ENCODE measurements at places on chromosomes 1 and 21.
A peak's percentile ranks its signal among the peaks of the same experiment; 100 is the strongest.

- DNase-seq: no peak
These were observed 511.6 kb downstream of the KIF26B start for GRCh38 chr1:245666412-245666811.

DNA sequence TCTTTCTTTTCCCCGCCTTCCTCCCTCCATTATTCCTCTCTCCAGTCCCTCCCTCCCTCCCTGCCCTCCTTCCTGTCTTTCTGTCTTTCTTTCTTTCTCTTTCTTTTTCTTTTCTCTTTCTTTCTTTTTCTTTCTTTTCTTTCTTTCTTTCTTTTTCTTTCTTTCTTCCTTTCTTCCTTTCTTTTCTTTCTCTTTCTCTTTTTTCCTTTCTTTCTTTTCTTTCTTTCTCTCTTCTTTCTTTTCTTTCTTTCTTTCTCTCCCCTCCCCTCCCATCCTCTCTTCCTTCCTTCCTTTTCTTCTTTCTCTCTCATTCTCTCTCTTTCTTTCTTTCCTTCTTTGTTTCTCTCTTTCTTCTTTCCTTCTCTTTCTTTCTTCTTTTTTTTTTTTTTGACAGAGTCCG is 402.2 kb upstream of the PLXNA2 start:
- no peak for DNase-seq

- DNase-seq: peak; percentile 84
These were observed 81.6 kb upstream of the LRRC8D start for GRCh38 chr1:89739013-89739843.

DNA sequence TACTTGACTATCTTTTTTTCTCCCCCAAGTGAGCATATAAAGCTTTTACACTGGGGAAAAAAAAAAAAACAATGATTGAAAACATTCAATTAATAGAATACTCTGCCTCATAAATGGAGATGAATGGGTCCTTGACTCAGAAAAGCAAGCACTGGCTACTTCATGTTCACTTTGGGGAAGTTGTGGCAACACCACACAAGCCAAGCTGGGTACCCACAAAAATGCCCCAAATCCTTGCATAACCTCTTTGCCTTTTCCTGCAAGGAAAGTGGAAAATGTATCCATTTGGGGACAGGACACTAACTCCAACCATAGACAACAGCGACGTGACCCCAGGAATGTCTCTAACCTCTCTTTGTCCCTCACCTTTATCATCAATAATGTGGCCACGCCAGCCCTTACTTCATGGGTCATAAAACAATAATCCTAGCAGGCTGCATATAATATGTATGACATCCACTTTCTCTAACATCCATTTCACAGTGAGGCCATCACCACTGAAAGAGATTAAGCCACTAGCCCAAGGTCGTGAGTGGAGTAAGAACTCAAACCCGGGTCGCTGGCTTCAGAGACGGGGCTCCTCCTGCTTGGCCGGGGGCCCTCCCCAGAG is 2.3 kb downstream of the ECE1 start:
- no peak for DNase-seq

DNA sequence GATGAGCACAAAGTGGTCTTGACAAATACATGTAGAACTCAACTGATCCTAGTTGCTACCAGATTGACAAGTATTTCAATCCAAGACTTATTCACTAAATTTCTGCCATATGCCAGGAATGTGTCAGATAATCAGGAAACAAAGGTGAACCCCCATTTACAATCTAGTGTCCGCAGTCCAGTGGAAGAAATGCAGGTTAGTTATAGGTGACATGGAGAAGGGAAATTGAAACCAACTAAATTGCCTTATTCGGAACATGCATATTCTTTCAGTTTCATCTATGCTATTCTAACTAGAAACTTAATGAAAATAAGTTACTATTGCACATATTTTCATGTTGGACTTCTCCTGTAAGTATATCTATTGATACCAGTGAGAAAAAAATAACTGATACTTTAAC is 209.4 kb downstream of the COL24A1 start:
- no peak for DNase-seq

DNA sequence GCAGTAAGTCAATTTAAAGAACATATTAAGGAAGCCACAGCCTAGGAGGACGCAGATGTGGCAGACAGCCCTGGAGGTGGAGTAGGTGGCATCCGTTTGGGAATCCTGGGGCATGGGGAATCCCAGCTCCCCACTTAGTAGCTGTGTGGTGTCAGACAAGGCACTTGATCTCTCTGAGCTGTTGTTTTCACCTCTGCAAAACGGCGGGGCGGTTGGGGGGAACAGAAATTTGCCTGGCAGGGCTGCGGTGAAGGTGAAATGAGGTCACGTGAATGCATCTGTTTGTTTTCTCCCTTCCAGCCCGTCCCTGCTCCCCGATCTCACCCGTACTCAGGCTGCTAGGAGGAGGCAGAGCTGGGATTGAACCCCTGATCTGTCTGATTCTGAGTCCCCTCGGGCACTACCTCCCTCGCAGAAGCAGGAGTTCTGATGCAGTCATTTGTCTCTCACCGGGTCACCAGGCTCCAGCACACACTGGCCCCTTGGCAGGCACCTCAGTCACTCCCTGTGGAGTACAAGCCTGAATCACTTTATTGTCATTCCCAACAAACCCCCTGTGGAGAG is 2.2 kb upstream of the LAPTM5 start:
- DNase-seq: no peak

DNA sequence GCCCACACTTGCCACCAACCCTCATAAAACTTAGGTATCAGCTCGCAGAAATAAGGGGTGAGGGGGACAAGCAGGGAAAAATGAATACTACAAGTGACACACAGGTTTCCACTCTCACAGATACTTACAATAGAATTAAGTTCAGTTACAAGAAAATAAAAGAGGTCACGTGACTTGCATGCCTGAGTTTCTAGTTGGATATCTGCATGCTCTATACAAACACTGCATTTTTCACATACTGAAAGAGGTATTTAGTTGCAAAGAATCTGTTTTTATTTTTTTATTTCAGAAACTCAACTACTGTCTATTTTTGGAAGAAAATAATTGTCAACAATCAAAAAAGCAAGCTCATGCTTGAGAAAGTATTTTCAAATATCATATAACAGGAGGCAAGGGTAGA is 43.5 kb downstream of the DPYD start:
- peak; percentile 36 for DNase-seq

GRCh38 chr1:41404308-41404761 is 43.1 kb downstream of the FOXO6 start:
- DNase-seq: peak; percentile 17

- DNase-seq: peak; percentile 67
These were observed 26.5 kb upstream of the SLC35A3 start for GRCh38 chr1:99943223-99943794.

GRCh38 chr1:162215902-162216301 is 146.4 kb downstream of the NOS1AP start:
- no peak for DNase-seq

DNA sequence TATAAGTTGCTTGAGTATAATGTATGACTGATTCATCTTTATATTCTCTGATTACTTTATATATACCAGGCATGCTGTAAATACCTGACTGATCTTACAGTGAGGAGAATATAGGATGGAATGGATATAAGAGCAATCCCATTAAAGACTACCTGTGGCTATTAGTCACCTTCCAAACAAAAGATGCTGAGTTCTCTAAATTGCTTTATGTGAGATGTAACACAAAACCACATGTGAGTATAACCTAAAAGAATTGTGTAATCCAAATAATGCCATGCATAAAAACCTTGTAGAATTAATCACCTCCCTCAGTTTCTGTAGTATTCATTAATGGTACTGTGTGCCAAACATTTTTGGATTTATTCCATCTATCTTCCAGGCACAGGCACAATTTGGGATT is 134.6 kb upstream of the LRRC7 start:
- no peak for DNase-seq

DNA sequence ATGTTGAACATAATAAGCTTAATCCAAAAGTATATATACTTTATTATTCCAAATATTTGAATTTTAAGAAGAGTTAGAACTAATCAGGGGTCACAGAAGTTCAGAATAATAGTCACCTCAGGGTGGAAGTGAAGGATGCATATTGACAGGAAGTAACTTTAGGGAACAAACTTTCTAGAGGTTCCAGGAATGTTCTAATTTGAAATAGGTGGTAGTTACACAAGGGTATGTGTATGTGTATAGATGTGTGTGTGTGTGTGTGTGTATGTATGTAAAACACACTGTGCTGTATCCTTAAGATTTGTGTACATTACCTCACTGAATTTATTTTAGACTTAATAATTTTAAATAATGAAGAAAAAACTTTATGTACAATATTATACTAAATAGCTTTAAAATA is 110.4 kb downstream of the ACBD6 start:
- DNase-seq: no peak
